ENCODE measurements at places on chromosomes 16 and 17. TPM values are rescaled to one million over a fixed set of nuclear protein-coding genes. Genes with fewer than 3 reads are reported as not detected.

DNA sequence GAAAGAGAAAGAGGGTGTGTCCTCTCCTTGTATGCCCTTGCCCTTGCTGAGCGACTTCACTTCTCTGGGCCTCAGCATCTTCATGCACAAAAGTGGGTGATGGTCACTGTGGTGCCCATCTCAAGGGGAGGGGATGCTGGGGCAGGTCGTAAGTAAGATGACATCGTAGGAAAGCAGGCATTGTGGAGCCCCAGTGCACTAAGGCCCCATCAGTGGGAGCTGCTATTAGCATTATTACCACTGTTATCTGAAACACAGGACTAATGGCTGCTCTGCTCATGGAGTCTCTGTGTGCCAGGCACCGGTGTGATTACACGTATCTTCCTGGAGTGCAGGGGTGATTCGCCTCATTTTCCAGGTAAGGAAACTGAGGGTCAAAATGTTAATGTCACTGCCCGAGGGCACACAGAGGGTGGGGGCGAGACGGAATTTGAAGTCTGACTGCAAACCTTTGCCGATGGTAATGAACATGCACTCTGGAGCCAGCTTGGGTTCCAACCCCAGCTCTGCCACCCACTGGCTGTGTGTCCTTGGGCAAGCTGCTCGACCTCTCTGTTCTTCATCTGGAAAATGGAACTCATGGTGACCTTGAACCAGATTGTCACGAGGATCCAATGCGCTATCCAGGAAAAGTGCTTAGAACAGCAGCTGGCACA, 63.2 kb upstream of the GSE1 start:
- no peak for DNase-seq

- DNase-seq: no peak
Observed at GRCh38 chr16:67763066-67763465, 43.3 kb downstream of the RANBP10 start.

DNA sequence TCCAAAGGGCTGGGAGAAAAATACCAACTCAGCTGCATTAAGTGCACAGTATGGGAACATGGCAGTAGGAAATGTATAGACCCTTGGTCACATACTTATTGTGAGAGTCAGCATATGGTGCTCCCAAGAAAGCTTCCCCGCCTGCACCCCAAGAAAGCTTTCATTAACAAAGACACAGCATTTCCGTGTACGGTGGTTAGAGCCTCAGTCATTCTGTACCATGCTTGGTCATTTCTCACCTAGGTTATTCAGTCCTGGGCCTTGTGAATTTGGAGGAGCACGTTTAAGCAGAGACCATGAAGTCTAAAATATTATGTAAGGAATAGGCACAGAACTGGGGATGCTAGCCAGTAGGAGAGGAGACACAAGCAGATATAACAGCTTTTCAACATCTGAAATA, 56.1 kb downstream of the ESRP2 start:
- no peak for DNase-seq

The CRISPLD2 gene
- 69.1 TPM for total RNA-seq

The TEKT5 gene
- 0.32 TPM for total RNA-seq

GRCh38 chr17:82787081-82787848, 35.4 kb downstream of the TBCD start:
- DNase-seq: no peak

DNA sequence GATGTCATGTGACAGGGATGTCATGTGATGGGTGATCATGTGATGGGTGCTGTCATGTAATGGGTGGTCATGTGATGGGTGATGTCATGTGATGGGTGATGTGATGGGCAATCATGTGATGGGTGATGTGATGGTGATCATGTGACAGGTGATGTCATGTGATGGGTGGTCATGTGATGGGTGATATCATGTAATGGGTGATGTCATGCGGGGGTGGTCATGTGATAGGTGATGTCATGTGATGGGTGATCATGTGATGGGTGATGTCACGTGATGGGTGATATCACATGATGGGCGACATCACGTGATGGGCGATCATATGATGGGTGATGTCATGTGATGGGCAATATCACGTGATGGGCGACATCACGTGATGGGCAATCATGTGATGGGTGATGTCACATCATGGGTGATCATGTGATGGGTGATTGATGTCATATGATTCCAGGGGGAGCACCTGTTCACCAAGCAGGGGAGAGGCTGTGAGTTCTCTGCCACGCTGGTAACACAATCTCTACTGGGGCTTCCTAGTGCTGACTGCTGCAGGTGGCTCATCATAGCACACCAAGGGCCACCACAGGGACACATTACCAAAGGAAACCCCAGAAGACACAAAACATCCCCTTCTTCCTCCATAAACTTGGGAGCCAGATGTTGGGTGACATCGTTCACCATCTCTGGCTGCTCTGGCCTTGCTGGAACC, 16.5 kb downstream of the CD300LB start:
- no peak for DNase-seq

The KRT36 gene
- not detected for total RNA-seq

DNA sequence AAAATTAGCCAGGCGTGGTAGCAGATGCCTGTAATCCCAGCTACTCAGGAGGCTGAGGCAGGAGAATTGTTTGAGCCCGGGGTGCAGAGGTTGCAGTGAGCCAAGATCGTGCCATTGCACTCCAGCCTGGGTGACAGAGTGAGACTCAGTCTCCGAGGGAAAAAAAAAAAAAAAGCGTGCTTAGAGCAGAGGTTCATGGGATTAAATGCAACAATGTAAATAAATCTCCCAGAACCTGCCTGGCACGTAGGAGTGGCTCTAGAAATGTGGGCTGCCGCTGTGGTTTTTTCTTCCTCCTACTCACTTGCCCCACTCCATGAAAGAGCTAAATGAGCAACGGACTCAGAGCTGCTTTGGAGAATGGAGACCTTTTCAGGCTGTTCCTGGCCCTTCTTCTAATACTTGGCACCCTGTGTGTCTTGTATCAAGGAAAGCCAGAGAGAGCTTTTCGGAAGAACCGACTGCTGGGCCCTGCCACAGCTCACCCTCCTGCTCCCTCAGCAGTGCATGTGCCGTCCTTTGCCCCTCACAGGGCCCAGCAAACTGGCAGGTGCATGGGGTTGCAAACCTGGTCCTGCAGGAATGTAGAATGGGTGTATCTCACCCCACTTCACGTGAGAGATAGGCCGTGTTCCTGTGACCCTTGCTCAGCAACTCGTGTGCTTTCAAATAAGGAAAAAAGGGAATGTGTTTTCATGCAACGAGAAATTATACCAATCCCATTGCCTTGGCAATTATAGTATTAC, 52.0 kb downstream of the LDHD start:
- DNase-seq: no peak

DNA sequence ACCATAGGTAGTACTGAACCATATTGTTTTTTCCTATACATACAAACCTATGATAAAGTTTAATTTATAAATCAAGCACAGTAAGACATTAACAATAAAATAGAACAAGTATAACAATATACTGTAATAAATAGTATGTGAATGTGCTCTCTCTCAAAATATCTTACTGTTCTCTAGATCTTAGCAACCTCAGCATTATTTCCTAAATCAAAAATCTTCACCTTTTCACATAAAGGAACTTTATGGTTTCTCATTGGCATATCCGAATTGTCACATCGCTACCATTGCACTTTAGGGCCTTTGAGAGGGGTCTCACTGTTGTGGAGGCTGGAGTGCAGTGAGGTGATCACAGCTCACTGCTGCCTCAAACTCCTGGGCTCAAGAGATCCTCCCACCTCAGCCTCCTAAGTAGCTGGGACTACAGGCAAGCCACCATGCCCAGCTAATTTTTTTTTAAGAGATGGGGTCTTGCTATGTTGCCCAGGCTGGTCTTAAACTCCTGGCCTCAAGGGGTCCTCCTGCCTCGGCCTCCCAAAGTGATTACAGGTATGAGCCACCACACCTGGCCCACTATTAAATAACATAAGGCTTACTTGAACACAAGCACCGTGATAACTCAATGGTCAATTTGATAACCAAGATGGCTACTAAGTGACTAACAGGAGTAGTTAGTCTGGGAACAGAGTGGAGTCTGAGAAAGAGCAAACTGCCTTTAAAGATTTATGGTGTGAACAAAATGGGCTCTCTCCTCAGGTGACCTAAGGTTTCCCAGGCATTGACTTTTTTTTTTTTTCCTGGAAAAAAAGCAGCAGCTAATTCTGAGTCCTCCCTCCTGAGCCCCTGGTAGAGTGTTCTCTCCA, 2.9 kb upstream of the TMEM97 start:
- no peak for DNase-seq

The RASD1 gene
- 2.6 TPM for total RNA-seq

DNA sequence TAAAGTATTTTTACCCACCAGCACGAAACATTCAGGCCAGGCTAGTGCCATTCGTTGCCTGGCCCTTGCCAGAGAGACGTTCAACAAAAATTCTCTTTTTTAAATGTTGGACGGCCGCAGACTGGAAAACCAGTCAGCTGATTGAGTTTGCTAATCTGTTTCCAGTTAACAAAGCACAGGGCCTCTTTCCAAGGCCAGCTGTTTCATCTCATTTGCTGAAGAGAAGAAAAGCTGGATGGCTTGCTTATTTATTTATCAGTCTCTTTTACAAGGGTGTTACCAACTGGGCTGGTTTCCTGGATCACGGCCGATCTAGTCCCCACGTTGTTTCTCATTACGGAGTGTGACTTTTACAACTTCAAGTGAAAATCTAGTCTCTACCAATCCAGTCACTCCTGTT, 418.7 kb upstream of the DYNLRB2 start:
- DNase-seq: peak; percentile 77

The ANKFN1 gene
- 8.0 TPM for total RNA-seq

DNA sequence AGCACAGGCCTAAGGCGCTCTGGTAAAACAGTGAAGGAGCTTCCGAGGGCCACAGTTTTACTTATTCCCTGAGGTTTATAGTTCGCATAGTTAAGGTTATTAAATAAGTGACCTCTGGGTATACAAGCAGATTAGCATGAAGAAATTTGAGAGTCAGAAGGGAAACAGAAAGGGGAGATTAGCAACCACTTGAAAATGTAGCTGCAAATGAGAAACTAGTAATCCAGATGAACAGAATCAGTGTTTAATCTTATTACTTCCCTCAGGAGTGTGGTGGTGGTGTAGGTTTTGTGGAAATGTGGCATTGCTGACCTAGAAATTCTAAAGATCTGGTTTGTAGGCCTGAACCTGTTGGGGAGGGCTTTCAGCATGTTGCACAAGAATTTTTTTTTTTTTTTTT, 130.4 kb downstream of the CCDC182 start:
- no peak for DNase-seq

The ZP2 gene
- total RNA-seq: 0.90 TPM

The HS3ST6 gene
- total RNA-seq: 1.8 TPM

The CCL17 gene
- not detected for total RNA-seq

The CIITA gene
- total RNA-seq: 5.6 TPM

GRCh38 chr17:40846515-40847144, 20.4 kb downstream of the KRT12 start:
- no peak for DNase-seq

DNA sequence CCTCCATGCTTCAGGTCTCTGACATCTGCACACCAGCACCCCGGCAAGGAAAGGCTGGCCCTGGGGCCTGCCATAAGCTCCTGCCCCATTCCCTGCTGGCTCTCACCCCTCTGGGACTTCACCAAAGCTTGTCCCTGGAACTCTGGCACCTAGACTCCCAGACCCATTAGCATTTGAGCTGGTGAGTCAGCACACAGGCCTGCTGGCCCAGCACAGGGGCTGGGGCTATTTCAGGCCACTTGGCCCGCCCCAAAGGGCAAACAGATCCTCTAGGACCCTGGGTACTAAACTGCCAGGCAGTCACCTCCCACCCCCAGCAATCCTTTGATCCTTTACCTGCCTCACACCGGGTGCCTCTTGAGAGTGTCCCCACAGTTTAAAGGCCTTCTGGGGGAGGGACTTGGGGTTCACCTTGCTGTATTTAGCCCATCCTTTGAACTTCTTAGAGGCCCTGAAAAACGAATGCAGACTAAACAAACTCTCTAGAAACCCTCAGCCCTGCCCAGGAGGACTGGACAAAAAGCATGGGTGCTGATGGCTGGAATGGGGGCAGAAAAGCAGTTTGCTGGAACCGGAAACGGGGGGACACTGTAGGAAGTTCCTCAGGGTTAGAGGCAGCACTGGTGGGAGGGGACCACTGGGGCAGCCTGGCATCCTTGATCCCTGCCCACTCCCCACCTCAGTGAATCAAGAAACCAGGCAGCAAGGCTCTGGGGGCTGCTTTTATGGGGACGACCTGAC, 3.2 kb upstream of the SAMD14 start:
- DNase-seq: no peak

GRCh38 chr17:79667746-79668145, 56.9 kb upstream of the RBFOX3 start:
- DNase-seq: no peak

The TMEM92 gene
- 1.0 TPM for total RNA-seq

The DLX3 gene
- total RNA-seq: not detected

All from urinary bladder (tissue), 4 donors.